ENCODE measurements at places on chromosomes 12 and 14.

DNA sequence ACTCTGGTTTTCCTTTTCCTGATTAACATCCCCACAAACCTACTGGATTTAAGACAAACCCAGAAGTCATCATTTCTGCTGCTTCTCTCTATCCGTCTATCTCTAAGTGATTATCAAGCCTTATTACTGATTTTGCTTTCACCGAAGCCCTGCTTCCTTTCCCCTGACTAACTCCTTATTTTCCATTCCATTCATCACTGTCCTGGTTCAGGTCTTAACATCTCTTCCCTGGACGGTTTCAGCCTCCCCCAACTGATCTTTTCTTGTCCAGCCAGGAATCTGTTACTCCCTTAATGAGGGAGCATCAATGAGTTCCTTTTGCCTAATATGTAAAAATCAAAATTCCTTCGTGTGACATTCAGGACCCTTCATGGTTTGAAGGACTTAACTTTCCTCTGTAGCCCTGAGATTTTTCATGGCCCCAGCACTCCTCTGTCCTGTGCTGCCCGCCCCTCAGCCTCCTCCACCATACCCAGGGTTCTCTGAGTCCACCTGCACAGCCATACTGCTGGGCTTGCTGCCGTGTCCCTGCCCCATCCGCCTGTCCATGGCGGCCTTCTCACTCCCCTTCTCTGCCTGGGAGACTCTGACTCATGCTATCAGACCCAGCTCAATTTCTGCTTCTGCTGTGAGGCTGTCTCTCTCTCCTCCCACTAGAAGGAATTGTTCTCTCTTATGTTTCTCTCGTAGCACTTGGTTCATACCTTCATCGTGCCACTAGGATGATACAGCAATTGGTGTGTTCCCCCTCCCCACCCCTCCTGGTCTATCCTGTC lies 167.8 kb upstream of the HIF1A start:
- DNase-seq = no peak

DNA sequence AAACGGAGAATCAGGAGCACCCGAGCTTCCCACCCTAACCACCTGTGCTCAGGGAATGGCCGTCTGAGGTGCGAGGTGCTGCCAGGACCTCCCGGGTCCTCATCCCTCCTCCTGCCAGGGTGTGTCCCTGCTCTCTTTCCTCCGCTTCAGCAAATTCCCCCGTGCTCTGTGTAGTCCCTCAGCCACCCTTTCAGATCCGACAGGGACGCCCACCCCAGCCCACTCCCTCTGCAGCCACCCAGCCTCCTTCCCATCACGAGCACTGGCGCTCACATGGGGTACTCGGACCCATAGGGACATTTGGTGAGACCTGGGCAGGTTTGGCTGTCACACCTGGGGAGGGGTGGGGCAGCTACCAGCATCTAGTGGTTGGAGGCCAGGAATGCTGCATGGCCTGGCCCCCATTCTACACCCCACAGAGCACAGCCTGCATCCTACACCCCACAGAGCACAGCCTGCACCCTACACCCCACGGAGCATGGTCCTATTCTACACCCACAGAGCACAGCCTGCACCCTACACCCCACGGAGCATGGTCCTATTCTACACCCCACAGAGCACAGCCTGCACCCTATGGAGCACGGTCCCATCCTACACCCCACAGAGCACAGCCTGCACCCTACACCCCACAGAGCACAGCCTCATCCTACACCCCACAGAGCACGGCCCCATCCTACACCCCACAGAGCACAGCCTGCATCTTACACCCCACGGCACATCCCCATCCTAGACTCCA lies 12.7 kb downstream of the GALNT9 start:
- DNase-seq = no peak

DNA sequence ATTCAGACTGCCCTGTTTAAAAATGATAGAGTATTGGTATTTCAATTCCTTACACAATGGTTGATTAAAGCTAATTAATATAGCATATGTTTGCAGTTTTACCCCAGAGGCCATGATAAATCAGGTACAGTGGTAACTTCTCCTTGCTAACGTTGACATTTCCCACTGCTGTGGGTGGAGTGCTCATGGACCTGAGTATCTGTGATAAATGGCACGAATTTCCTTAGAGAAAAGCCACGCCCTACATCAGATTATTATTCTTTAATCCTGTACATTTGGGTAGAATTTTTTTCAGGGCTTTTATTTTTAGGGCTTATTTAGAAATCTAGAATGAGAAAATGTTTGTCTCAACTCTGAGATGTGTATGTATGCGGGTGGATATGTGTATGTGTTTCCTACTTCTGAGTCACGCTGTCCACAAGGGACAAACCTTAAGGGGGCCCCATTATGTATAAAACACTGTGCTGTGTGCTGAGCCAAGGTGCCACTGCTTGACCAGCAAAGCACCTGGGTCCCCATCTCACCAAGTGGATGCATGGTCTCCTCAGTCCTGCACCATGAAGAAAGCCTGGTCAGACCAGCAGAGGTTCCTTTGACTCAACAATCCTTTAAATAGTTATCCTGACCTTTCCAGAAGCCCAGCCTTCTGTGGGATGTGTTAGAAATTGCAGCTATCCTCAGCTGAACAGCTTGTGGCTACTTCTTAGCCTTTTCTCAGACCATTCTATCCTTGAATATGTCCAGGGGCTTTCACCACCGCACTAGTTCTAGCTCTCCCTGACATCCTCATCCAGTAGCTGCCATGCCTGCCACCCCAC lies 57.9 kb upstream of the STK38L start:
- no peak for DNase-seq

DNA sequence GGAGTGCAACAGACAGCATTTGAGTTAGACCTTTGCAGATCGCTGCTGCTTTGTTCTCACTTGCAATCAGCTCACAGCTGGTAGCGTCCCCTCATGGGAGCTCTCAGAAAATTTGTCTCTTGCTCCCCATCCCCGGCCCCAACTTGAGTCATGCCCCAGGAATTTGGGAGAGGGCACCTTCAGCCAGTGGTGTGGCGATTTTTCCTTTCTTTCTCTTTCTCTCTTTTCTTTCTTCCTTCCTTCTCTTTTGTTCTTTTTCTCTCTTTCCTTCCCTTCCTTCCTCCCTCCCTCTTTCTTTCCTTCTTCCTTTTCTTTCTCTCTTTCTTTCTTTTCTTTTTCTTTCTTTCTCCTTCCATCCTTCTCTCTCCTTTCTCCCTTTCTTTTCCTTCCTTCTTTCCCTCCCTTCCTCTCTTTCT lies 34.2 kb upstream of the MAP1LC3B2 start:
- no peak for DNase-seq

GRCh38 chr12:88737838-88738472 lies 157.7 kb upstream of the KITLG start:
- DNase-seq = no peak

DNA sequence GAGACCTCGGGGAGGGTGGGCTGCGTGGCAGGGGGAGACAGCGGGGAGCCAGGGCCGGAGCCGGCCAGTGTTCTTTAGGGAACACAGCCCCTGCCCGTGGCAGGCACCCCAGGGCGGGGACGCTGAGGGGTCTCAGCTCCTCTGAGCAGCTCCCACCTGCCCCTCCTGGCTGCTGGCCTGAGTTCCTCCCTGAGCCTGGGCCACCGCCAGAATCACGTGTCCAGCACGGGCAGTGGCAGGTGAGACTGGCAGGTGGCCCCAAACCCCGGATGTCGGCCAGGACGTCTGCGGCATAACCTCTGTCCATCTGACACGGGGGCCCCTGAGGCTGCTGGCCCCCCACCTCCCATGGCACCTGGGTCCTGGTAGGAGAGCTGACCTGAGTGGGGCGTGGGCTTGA lies 25.1 kb downstream of the NOC4L start:
- DNase-seq = no peak

- DNase-seq = no peak
Observed at GRCh38 chr12:607541-608001, 55.7 kb downstream of the NINJ2 start.
